Heart right ventricle (tissue), 16 donors: ENCODE measurements at places on chromosomes 5 and 9. TPM values are rescaled to one million over a fixed set of nuclear protein-coding genes. Genes with fewer than 3 reads are reported as not detected.
A peak's percentile ranks its signal among the peaks of the same experiment; 100 is the strongest.

ICE1 gene
- total RNA-seq, result 19.2 TPM

RANBP3L gene
- total RNA-seq, result 0.49 TPM

SOHLH1 gene
- not detected for total RNA-seq

TSSK1B gene
- not detected for total RNA-seq

DDX4 gene
- not detected for total RNA-seq

AK8 gene
- 0.46 TPM for total RNA-seq

GRCh38 chr9:36521148-36521547 is 51.5 kb upstream of the MELK start:
- H3K4me1 ChIP-seq, result no peaks in the 10 kb centered on the region
- no peak overlapping the region for H3K4me3 ChIP-seq
- DNase-seq, result no peak
- no peaks in the 10 kb centered on the region for H3K27me3 ChIP-seq

DNA sequence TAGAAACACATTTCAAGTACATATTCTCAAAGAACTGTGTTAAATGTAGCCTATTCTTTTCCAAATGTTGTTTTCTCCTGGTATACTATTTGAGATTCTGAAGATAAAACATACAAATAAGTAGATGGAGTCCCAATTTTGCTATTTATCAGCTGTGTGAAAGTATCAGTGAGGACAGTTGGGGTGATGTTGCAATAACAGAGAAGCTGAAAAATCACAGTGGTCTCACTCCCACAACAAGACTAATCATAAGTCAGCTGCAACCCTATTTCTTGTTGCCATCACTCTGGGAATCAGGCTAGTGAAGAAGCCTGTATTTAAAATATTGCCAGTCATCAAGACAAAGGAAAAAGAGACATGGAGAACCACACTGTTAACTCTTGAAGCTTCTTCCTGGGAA is 25.9 kb upstream of the LURAP1L start:
- no peaks in the 10 kb centered on the region for H3K36me3 ChIP-seq
- no peak overlapping the region for H3K4me3 ChIP-seq
- H3K27me3 ChIP-seq, result no peaks in the 10 kb centered on the region
- no peak for DNase-seq

DNA sequence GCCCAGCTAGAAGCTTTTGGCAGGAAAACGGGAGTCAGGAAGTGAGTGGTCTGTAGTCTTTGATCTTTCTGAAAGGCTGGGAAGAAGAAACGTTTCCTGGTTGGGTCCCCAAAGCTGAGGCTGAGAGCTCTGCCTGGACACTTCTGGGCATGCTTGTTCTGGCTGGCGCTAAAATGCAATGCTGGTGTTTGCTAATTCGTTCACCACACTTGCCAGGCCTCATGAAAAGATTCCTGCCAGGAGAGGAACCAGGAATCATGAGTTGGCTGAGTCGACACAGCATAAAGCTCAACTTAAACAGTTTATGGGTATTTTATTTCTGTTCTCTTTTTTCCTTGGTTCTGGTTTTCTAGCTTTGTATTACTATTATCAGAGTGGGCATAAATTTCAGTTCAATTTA is 10.7 kb upstream of the PTGR1 start:
- H3K27me3 ChIP-seq, result peaks cover 28% of the 10 kb centered on the region
- no peaks in the 10 kb centered on the region for H3K4me1 ChIP-seq
- no peak overlapping the region for H3K27ac ChIP-seq
- no peaks in the 10 kb centered on the region for H3K36me3 ChIP-seq
- H3K4me3 ChIP-seq, result no peak overlapping the region

DNA sequence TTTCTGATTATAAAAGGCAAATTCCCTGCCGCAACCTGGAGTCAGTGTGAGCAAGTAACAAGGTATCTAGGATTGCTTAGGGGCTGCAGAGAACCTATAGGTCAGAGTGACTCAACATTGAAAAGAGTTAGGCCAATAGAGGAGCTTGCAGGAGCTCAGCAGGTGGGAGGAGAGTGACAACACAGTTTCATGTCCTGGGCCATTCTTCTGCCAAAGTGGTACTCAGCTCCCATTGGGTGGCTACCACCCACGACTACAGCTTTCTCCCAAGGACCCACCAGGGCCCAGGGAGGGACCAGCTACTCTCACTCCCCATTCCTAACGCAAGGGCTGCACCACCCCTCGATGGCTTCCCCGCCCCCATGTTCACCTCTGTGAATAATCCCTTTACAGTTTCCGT is 86.7 kb upstream of the SPATA31C2 start:
- no peak for DNase-seq
- no peak overlapping the region for H3K27ac ChIP-seq
- no peak overlapping the region for H3K4me3 ChIP-seq
- H3K27me3 ChIP-seq, result peaks cover 10% of the 10 kb centered on the region

- H3K4me1 ChIP-seq, result no peaks in the 10 kb centered on the region
- H3K27me3 ChIP-seq, result no peaks in the 10 kb centered on the region
- no peak overlapping the region for H3K4me3 ChIP-seq
- DNase-seq, result no peak
- no peak overlapping the region for H3K27ac ChIP-seq
- no peaks in the 10 kb centered on the region for H3K36me3 ChIP-seq
Measured at GRCh38 chr5:105544300-105544699, 1981.7 kb upstream of the NUDT12 start.

DNA sequence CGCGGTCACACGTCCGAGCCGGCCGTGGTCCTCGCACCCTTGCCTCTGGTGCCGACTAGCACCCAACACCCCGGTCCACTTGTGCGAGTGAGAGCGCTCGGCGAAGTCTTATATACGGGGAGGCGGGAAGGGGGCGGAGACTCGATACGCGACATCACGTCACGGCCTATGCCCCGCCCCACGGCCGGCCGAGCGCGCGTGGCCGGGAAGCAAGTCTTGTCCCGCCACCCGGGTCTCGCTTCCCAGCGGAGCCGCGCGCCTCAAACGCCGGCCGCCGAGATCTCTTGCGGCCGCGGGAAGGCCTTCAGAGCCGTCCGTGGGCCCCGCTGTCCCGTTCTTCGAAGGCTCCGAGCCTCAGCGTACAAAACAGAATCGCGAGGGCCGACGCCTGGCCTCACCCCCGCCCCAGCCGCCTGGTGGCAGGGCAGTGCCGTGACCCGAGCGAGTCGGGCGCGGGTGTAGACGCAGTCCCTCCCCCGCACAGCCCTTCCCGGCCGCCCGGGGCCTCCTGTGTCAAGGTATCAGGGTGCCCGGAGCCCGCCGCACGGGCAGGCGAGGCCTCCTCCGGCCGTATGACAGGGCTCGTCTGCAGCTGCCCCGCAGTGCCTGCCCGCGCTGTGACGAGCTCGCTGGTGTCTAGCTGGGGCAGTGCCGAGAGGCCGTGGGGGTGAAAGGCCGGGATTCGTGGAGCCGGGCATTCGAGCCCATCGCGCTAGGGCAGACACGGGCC is at the start of gene PLK2:
Gene PLK2, minus strand, starts transcription at position 85 of the 730 bp plus-strand sequence. CDS start 127 bp downstream, outside the sequence.
- peaks cover 5% of the 10 kb centered on the region for H3K4me1 ChIP-seq
- H3K27ac ChIP-seq, result peak within 1 kb of the TSS; percentile 98
- peak; percentile 96 for DNase-seq
- no peaks in the 10 kb centered on the region for H3K27me3 ChIP-seq
- H3K36me3 ChIP-seq, result peaks cover 27% of the 10 kb centered on the region

GRCh38 chr9:82449986-82450385 is 461.4 kb downstream of the SPATA31D1 start:
- no peaks in the 10 kb centered on the region for H3K36me3 ChIP-seq
- no peak overlapping the region for H3K4me3 ChIP-seq
- H3K4me1 ChIP-seq, result no peaks in the 10 kb centered on the region
- no peak overlapping the region for H3K27ac ChIP-seq
- no peak for DNase-seq

GRCh38 chr9:125544988-125545651 is 161.9 kb downstream of the MAPKAP1 start:
- no peak for DNase-seq
- H3K27ac ChIP-seq, result peak overlapping the region; percentile 60
- H3K4me3 ChIP-seq, result no peak overlapping the region
- no peaks in the 10 kb centered on the region for H3K27me3 ChIP-seq
- no peaks in the 10 kb centered on the region for H3K36me3 ChIP-seq

GRCh38 chr9:95070549-95071021 is 246.9 kb downstream of the FANCC start:
- H3K4me3 ChIP-seq, result no peak overlapping the region
- no peak for DNase-seq
- no peaks in the 10 kb centered on the region for H3K27me3 ChIP-seq
- peaks cover 96% of the 10 kb centered on the region for H3K4me1 ChIP-seq
- peak overlapping the region; percentile 51 for H3K27ac ChIP-seq
- no peaks in the 10 kb centered on the region for H3K36me3 ChIP-seq

- no peaks in the 10 kb centered on the region for H3K36me3 ChIP-seq
- H3K27me3 ChIP-seq, result no peaks in the 10 kb centered on the region
Measured at GRCh38 chr5:121108725-121109124, 644.6 kb downstream of the PRR16 start.

- H3K4me3 ChIP-seq, result no peak overlapping the region
- H3K27me3 ChIP-seq, result no peaks in the 10 kb centered on the region
Measured at GRCh38 chr9:129068990-129069861, 11.7 kb upstream of the DOLPP1 start.

DNA sequence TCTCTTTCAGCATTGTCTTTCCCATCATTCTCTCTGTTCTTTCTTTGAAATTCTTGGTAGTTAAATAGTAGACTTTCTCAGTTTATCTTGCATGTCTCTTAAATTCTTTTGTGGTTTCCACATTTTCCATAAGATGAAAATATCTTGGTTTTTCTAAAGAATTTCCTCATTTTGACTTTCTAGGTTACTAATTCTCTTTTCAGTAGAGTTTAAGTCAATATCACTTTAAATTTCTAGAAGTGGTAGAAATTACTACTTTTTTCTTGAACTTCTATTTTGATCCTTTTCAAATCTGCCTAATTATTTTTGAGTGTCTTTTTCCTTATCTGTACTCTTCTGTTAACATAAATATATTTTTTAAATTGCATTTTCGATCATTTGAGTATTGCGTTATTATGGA is 23.6 kb upstream of the LRRTM2 start:
- H3K27ac ChIP-seq, result no peak overlapping the region
- H3K4me3 ChIP-seq, result no peak overlapping the region
- H3K36me3 ChIP-seq, result no peaks in the 10 kb centered on the region
- no peaks in the 10 kb centered on the region for H3K27me3 ChIP-seq
- no peak for DNase-seq

GRCh38 chr9:127489471-127490115 is 38.3 kb downstream of the LRSAM1 start:
- peaks cover 32% of the 10 kb centered on the region for H3K36me3 ChIP-seq
- no peak overlapping the region for H3K4me3 ChIP-seq
- no peaks in the 10 kb centered on the region for H3K27me3 ChIP-seq
- no peak for DNase-seq
- no peak overlapping the region for H3K27ac ChIP-seq

DNA sequence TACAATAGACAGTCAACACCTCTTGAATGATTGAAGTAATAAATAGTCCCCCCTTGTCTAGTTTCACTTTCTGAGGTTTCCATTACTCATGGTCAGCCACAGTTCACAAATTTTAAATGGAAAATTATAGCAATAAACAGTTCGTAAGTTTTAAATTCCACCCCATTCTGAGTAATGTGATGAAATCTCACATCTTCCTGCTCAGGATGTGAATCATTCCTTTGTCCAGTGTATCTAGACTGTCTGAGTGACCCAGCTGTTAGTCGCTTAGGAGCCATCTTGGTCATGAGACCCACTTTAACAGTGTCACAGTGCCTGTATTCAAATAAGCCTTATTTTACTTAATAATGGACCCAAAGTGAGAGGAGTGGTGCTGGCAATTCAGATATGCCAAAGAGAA is 311.6 kb upstream of the PRR16 start:
- H3K27ac ChIP-seq, result no peak overlapping the region
- no peaks in the 10 kb centered on the region for H3K27me3 ChIP-seq
- no peak overlapping the region for H3K4me3 ChIP-seq
- H3K36me3 ChIP-seq, result no peaks in the 10 kb centered on the region
